Ecto neural progenitor cell (in vitro differentiated cells): ENCODE measurements at places on chromosomes 1 and 21.
A peak's percentile ranks its signal among the peaks of the same experiment; 100 is the strongest.

GRCh38 chr1:50332941-50333594 is 90.2 kb downstream of the DMRTA2 start:
- DNase-seq, result peak; percentile 89

DNA sequence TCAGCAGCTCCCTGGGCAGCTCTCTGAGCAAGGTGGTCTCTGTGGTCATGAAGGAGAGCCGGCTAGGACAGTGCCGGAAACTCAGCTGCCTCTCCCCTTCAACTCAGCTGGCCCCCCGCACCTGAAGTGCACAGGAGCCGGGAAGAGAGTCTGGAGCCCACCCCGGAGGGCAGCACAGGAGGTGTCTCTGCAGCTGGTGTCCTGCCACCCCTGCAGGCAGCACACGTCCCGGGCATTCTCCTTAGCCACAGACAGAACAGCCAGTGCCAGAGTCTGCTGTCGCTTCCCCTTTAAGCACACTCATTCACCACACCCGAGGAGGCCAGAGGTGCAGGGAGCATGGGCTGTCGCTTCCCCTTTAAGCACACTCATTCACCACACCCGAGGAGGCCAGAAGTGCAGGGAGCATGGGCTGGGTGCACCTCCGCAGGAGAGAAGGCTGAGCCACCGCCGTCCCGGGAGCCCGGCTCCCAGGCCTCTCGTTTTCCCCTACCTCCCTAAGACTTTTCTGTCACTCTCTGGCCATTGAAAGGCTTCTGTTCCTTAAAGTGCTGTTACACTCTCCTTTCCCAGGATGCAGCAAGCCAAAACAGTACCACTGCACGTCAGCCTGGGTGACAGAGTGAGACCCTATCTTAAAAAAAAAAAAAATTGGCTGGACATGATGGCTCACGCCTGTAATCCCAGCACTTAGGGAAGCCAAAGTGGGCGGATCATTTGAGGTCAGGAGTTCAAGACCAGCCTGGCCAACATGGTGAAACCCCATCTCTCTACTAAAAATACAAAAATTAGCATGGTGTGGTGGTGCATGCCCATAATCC is 16.9 kb upstream of the SAMD11 start:
- peak; percentile 50 for DNase-seq

DNA sequence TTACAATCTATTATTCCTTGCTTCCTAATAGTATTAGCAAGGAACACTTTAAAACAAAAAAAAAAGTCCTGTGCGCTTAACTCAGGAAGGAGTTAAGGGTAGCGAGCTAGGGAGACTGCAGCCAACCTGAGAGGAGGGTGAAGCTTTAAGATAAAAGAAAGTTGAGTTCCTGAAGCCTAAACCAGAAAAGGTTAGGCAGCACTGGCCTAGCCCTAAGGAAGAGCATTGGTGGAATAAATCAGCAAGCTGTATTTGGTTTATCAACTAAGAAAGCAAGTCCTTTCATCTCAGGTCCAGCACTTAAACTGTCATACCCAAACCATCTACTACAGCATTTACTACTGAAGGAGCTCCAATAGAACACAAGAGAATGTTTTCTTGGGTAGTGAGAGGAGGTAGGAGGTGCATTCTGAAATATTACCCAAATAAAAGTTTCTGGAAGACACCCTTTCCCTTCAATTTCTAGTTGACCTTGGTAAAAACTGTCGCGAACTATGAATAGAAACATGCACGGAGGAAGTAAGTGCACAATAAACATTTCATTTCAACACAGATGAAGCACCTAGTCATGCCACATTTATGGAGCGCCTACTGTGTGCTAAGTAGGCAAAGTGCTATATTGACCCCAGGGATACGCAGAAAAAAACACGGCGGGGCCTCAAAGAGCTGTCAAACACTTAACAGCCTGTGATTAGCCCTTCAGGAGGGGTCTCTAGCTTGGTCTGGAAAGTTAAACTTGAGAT is 1.3 kb downstream of the GLRX2 start:
- no peak for DNase-seq

DNA sequence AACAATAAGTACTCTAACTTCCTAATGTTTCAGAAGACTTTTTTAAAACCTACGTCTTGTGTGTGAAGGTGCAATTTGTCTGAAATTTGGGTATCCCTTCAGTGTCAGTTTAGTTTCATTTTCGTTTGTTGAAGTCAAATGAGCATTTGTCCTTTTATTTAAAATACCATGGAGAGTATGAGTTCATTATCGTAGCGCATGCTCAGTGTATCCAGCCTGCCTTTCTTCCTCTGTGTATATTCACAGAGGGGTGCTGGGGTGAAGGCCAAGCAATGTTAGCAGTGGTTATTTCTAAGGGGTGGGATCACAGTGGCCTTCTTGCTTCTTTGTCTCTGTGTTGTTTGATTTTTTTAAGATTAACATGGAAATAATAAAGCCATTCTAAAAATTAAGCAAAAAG is 43.2 kb downstream of the CNN3 start:
- DNase-seq, result no peak

GRCh38 chr1:203137324-203137723 is 9.8 kb downstream of the ADORA1 start:
- no peak for DNase-seq

GRCh38 chr1:60809204-60809980 is 273.0 kb upstream of the NFIA start:
- DNase-seq, result no peak

DNA sequence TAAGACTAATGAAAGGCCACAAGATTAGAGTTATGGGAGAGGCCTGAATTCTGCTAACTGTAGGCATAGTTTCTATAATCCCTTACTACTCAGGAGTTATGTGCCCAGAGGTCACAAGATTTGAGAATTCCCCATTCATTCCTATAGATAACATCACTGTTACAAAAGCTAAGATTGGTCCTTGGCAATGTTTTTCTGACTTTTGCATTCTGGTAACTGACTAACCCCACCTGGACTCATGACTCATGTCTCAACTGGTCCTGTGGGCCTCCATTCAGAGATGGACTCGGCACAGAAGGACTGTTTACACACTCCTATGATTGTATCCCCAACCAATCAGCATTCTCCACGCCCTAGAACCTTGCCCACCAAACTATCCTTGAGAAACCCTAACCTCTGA is 249.0 kb upstream of the ZP4 start:
- no peak for DNase-seq

DNA sequence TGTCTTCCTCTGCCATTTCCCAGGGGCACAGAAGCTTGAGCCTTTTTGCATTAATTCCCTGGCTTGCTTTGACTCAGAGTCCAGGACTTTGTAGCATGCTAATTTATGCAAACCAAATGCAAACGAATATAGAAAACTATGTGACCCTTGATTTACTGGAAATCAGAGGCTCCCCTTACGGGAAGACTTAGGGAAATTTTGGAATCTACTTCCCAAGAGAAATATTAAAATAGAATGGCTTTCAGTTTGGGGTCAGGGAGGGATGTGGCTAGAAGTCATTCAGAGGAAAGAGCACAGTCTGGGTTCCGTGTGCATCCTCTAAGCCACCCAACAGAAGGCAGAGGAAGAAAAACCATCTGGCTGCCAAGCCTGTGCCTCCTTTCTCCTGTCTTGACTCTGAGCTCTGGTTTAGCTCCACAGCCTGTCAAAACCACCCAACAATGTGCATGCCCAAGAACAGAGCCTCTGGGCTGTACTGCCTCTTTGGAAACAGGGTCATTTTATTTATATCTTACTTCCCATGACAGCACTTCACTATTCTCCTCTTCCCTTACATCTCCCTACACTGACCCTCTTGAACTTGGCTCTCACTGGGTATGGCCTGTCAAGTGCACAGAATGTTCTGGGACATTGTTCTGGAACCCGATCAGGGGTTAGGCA is 30.1 kb downstream of the ATF3 start:
- no peak for DNase-seq

GRCh38 chr1:201213926-201214325 is 23.3 kb downstream of the IGFN1 start:
- DNase-seq, result no peak

DNA sequence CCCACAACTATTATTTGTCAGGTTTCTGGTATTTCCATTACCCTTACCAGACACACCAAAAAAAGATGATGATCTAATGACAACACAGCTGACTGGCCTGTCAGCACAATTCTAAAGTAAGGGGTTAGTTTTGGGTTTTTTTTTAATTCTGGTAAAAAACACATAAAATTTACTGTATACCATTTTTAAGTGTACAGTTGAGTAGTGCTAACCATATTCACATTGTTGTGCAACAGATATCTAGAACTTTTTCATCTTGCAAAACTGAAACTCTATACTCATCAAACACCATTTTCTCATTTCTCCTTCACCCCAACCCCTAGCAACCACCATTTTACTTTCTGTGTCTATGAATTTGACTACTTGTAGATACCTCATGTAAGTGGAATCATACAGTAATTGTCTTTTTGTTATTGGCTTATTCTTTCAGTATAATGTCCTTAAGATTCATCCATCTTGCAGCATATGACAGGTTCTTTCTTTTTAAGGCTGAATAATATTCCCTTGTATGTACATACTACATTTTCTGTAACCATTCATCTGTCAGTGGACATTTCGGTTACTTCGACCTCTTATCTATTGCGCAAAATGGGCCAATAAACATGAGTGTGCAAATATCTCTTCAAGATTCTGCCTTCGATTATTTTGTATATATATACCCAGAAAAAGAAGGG is 29.8 kb downstream of the ARNT start:
- DNase-seq, result no peak

- no peak for DNase-seq
Measured at GRCh38 chr1:51635615-51636014, 18.7 kb downstream of the OSBPL9 start.

- no peak for DNase-seq
Measured at GRCh38 chr1:149931212-149931790, 3.7 kb upstream of the SF3B4 start.

GRCh38 chr1:219753914-219754313 is 141.0 kb upstream of the ZC3H11B start:
- DNase-seq, result no peak

- DNase-seq, result peak; percentile 46
Measured at GRCh38 chr1:174800216-174800851, 199.4 kb upstream of the CACYBP start.

DNA sequence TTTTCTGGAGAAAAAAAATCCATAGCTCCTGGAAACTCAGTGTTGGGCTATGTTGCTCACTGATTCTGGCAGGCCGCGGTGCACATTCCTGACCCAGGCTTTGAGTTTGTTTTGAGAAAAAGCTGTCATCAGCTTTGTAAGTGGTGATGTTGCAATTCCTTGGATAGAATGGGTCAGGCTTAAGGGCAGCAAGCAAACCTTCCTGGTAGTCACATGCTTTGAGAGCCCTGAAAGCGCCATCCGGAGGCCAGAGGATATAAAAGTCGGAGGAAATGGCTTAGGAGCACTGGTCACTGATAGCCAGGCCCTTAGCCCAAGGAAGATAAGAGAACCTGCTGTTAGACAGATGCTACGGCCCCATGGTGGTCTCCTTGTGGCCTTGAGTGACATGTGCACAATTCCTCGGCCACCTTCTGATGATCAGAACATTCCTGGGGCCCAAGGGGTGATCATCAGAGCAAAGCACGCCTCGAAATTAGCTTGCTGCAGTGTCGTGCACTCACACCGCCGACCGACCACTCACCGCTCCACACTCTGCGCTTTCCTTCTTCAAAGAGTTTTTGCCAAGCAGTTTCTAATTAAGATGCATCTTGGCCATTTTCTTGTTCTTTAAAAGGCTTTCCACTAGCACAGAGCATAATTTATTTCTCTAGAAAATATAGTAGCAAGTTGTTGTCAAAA is 78.6 kb downstream of the MAN1C1 start:
- DNase-seq, result no peak

DNA sequence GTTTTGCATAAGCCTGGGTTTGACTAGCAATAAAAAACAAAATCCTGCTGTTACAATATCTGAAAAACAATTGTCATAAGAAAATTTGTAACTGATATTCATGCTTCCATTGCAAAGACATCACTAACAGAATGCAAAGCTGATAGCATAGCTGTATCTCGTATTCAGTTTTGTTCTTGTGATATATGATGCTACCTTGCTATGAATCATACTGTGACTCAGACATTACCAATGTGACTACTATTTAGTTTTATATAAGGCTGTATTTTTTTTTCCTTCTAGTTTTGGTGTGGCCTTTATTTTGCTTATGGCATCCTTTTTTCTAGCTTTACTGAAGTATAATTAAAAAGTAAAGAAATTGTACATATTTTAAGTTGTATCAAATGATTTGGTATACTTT is 1381.8 kb downstream of the MRPL39 start:
- no peak for DNase-seq

GRCh38 chr1:63960326-63960725 is 186.5 kb downstream of the ROR1 start:
- no peak for DNase-seq

GRCh38 chr1:40383095-40383487 is 9.6 kb downstream of the SMAP2 start:
- DNase-seq, result peak; percentile 52

GRCh38 chr1:175494011-175494554 is 249.3 kb downstream of the TNR start:
- no peak for DNase-seq

GRCh38 chr1:21341517-21342078 is 51.3 kb upstream of the ECE1 start:
- DNase-seq, result no peak

- no peak for DNase-seq
Measured at GRCh38 chr1:206144605-206145004, 27.4 kb upstream of the AVPR1B start.

- DNase-seq, result no peak
Measured at GRCh38 chr21:17446737-17447136, 66.1 kb upstream of the CXADR start.

DNA sequence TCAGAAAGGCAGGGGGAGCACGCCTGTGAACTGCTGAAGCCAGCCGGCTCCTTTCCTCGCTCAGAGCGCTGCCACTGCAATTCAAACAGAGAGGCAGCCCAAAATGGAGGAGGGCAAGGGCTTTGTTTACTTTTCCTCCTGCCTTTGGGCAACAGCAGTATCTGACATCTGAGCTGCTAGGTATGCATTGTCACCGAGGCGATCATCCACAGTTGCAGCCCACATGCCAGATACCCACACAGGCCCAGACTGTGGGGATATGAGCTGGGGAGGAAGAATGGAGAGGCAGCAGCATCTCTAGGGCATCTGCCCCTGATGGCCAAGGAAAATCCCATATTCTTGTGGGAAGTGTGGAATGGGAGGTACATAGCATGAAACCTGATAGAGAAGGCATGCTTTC is 357.1 kb downstream of the BARHL2 start:
- no peak for DNase-seq

GRCh38 chr1:203323587-203323986 is 18.3 kb downstream of the BTG2 start:
- DNase-seq, result no peak
